ENCODE measurements at places on chromosomes 6 and 20.

GRCh38 chr6:91352878-91353277 lies 766.0 kb upstream of the MAP3K7 start:
- DNase-seq: no peak

- DNase-seq: no peak
Measured at GRCh38 chr6:126631363-126631762, 291.4 kb downstream of the CENPW start.

DNA sequence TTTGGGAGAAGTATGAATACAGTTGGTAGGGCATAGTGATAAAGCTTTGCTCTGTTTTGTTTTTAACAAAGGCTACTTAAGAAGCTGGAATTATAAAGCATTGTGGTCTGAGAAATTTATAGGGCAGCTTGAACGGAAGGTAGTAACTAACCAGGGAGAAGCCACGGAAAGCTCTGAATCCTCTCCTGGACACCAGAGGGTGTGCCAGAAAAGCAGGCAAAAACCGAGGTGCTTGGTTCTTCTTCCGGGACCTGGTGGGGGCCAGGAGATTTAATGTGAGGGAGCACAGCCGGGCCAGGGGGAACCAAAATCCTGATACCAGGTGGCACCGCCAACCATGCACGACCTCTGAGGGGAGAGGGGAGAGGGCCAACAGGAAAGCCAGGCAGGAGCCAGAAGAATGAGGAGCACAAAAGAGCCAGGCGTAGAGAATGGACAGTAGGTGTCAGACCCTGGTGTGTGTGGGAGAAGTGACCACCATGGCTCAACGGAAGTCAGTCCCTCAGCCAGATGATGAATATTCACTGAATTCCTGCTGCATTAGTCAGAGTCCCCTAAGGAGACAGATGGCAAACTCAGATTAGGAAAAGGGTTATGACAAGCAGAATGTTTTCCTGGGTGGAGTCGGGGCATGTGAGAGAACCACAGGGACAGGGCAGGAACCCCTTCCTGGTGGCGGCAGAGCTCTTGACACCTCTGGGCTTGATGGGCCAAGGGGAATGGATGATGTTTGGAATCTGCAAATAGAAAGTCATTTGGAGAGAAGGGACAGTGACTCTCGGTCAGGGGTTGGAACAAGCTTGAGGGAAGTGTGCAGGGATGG lies 262.3 kb downstream of the ZNF217 start:
- no peak for DNase-seq

- DNase-seq: no peak
Measured at GRCh38 chr6:95501032-95501904, 76.1 kb upstream of the MANEA start.

GRCh38 chr6:7473805-7474719 lies 67.4 kb upstream of the DSP start:
- DNase-seq: no peak

GRCh38 chr6:130132286-130132701 lies 90.5 kb downstream of the SAMD3 start:
- DNase-seq: peak; percentile 78

DNA sequence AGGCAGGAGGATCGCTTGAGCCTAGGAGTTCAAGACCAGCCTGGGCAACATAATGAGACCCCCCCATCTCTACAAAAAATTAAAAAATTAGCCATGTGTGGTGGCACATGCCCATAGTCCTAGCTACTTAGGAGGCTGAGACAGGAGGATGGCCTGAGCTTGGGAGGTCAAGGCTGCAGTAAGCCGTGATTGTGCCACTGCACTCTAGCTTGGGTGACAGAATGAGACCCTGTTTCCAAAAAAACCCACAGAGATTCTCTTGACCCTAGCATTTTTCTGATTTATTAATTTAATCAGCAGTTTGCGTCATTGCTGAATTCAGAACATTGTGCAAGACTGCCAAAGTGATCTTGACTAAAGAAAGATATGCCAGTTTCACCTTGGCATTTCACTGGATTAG lies 36.8 kb downstream of the KDM1B start:
- DNase-seq: no peak

DNA sequence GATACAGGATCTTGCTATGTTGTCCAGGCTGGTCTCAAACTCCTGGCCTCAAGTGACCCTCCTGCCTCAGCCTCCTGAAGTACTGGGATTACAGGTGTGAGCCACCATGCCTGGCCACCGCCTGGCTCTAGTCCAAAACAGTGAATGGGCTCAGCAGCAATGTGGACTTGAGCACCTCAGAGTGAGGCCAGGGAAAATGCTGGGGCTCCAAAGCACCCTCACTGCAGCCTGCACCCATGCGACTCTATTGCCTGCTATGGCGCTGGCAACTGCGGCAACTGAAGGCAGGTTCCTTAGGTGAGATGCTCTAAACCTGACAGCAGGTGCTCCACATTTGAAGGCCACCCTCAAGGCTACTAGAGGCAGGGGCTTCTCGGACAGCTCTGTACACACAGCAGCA lies 26.5 kb downstream of the MAP1LC3A start:
- no peak for DNase-seq

- no peak for DNase-seq
Measured at GRCh38 chr6:45514454-45515230, 136.9 kb upstream of the SUPT3H start.

- no peak for DNase-seq
Measured at GRCh38 chr6:158361961-158362669, 49.9 kb downstream of the TULP4 start.

GRCh38 chr6:113076116-113076515 lies 729.0 kb downstream of the RFPL4B start:
- DNase-seq: no peak

DNA sequence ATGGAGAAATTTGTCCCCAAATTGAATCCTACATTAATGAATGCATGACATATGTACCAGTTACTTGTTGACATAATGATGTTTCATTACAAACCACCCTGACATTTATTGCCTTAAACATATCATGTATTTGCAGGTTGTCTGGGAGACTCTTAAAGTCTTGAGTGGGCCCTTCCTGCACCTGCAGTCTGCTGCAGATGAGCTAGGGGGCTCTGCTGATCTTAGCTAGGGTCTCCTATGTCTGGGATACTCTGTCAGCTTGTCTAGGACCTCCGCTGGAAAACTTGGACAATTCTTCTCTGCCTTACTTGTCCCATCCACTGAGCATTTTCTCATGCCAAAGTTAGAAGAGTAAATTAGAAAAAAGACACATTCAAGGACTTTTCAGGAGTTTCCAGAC lies 581.6 kb downstream of the HAO1 start:
- DNase-seq: no peak

DNA sequence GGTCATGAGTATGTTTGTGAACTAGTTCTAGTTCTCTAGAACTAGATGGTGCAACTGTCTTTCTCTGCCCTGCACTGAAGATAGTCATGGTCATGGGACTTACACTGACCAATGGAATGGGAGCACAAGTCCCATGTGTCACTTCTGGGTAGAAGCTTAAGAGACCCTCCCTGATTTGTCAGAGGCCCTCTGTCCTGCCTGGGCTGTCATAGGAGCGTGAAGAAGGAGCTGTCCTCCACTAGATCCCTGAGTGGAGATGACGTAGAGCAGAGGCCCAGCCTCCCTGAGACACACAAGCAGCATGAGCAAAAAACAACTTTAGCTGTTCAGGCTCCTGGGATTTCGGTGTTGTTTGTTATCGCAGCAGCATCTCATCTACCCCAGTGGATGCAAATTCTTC lies 514.5 kb downstream of the PREX1 start:
- no peak for DNase-seq

DNA sequence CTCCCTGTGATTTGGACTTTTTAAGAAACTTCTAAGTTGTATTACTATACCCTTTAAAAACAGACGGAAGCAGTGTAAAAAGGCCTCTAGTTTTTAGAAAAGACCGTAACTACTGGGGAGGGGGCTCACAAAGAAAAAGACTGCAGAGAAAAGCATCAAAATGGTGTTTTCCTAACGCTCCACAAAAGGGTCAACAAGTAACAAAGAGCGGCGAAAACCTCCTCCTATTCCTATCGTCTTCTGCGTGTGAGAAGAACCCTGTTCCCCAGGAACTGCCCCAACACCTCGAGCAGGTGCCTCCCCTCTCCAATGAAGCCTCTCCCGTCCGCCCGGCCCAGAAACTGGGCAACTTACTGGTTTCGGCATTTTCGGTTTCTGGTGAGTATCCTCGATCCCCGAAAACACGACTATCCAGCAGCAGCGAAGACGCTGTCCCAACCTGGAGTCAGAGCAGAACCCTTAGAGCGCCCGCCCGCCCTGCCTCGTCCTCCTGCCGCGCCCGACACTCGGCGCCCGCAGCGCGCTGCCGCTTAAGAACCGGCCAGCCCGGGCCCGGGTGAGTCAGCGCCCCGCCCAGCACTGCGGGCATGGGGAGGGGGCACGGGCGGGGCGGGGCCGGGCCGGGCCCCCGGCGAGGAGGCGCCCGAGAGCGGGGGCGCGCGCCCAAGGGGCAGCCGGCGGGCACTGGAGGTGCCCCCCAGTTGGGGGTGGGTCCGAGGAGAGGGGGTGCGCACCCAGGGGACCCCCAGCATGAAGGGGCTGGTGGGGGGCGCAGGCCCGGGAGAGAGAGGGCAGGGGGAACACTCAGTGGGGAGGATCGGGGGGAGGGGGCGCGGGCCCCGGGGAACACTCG lies 1.2 kb downstream of the EZR start:
- peak; percentile 72 for DNase-seq

GRCh38 chr6:83901624-83902023 lies 42.1 kb downstream of the CYB5R4 start:
- DNase-seq: no peak

DNA sequence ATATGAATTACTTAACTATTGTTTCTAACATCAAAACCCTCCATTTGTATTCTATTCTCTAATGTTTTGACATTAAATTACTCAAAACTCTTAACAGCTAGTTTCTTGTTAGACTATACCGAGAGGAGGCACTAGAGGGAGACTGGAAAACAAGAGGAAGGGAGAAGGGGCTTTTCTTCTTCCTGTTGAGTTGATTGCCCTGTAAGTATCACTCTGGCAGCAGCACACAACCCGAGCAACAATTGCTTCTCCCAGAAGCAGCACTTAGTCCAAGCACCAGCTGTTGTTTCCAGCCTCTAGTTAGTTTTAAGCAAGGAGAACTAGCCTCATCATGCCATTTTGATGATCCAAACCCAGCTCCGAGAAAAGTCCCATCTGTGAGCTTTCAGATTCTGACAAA lies 603.8 kb downstream of the PRKN start:
- no peak for DNase-seq

- no peak for DNase-seq
Measured at GRCh38 chr6:100338090-100338489, 126.6 kb downstream of the SIM1 start.

GRCh38 chr20:59785986-59786795 lies 147.2 kb downstream of the SYCP2 start:
- DNase-seq: no peak

GRCh38 chr6:151109361-151109760 lies 130.4 kb upstream of the AKAP12 start:
- no peak for DNase-seq

DNA sequence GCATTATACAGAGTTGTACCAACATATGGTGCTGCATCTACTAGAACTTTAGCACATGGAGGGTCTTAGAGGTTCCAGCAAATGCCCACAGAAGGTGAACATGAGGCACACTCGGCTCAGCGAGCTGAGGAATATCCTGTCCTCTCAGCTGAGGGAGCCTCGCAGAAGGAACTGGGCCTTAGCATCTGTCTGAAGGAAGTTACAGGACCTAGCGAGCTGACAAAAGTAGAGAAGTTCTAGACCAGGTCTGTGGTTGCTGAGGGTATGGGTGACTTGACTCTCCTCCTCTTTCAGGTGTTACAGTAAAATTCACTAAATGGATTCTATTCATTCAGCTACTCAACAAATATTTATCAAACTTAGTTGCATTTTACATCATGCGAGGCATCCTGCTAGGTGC lies 157.2 kb downstream of the ZDHHC14 start:
- peak; percentile 65 for DNase-seq

DNA sequence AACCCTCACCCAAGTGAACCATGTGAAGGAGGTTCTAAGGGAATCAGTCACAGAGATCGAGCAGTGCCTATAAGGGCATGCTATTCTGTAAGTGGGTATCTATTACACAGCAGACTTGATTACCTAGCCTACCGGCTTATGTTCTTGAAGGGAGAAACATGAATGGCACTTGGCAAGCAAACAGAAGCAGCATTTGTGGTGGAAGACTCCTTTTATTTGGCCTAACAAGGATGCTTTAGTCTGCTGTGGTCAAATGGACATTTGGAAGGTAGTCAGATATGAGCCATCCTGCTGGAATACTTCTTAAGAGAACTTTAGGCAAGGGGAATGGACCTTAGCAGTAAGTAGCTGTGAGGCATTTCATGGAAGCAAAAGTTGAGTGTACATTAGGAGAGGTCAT lies 126.3 kb downstream of the COL12A1 start:
- no peak for DNase-seq

DNA sequence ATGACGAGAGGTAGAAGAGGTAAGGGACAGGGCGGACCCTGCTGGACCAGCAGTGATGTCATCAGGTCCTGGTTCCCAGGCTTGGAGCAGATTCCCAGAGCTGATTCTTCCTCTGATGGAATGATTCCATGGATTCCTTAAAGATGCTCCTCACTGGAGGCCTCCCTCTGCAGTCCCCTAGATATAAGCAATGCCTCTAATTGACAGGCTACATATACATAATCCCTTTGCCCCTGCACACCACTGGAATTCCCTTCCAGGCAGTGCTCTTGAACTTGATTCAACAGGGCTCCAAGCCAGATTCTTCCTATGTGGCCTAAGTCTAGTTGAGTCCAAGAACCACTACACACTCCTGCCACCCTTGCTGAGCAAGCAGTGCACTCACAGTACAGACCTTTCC lies 52.3 kb upstream of the L3MBTL3 start:
- no peak for DNase-seq

- DNase-seq: no peak
Measured at GRCh38 chr6:70309243-70309642, 6.4 kb upstream of the COL9A1 start.

DNA sequence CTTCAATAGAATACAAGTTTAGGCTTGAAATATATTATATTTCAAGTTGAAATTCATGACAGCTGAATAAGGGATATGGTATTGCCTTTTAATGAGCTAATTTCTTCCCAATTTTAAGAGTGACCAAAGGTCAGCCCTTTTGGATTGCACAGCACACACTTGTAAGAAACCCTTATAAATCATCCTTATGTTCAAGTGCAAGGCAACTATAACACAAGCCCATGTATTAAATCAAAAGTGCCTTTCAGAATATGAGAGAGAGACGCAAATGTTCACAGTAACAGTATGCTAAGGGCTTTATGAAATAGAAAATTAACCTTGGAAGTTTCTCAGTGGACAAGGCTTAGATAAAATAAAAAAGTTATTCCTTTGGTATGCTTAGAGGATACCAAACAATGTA lies 121.7 kb upstream of the PTPRK start:
- DNase-seq: no peak

- DNase-seq: no peak
Measured at GRCh38 chr6:129920103-129920798, 59.1 kb upstream of the TMEM244 start.

All from T-helper 2 cell (primary cell).